ENCODE measurements at places on chromosomes 3 and 15.

- no peak for DNase-seq
Observed at GRCh38 chr15:59296181-59296617, 76.5 kb downstream of the MYO1E start.

DNA sequence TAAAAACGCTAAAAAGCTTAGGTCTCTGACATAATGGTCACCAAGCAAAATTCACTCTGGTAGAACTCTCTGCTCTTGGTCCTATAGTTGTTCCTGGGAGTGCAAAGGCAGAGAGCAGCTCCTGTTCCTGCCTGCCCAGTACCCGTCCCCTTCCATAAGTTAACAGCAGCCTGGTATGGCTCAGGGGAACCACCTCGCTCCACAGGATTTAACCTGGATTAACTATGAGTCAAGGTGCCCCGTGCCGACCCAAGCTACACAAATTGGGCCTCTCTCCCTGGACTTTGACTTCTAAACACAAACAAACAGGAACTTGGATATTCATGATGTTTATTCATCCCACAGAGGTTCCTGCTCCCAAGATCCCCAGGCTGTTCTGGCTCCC, 32.1 kb downstream of the SCAP start:
- DNase-seq: no peak

GRCh38 chr3:183254487-183255347, 1.7 kb downstream of the B3GNT5 start:
- DNase-seq: no peak

DNA sequence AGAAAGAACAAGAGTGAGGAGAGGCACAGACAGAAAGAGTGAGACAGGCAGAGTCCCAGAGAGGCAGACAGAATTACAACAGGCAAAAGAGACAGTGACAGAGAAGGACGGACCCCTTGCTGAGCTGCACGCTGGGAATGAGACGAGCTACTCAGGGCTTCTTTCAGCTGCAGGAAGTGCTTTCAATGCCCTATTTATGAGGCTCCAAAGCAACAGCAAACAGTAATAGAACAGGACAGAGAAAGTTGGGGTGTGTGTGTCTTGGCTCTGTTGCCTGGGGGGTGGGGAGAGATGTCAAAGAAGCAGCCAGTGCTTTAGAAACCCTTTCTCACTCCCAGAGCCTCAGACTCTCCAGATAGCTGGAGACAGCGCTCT, 502 bp upstream of the TIMP4 start:
- DNase-seq: no peak

DNA sequence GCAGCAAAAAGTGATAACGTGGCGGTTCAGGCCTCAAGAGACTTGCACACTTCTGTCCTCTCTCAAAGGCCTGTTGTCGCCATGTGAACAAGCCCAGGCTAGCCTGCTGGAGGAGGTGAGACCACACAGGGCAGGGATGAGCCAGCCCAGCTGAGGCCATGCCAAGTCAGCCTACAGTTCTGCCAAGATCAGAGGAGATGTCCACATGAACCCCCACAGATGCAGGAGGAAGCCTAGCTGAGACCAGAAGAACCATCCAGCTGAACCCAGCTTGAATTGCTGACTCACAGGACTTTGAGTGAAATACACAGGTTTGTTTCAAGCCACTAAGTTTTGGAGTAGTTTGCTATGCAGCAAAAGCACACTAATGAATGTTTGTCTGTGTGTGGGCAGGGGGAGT, 50.3 kb upstream of the SEC13 start:
- DNase-seq: no peak

- no peak for DNase-seq
Observed at GRCh38 chr3:97257942-97258697, 443.7 kb downstream of the EPHA6 start.

- DNase-seq: no peak
Observed at GRCh38 chr3:183534249-183534648, 21.3 kb downstream of the KLHL6 start.

DNA sequence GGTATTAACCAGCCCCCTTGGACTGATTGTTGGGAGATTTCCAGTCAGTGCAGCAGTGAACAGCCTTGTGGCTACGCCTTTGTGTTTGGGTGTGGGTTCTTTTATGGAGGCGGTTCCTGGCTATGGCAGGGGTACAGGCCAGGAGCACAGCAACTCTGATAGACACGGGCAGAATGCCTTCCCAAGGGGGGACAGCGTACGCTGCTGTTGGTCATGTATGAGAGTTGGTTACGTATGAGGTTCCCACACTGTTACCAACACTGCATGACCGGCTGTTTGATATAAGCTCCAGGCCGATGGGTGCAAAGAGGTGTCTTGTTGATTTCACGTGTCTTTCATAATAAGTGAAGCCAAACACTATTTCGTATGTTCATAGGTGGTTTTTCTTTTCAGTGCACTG, 187.8 kb downstream of the NSMCE3 start:
- no peak for DNase-seq

DNA sequence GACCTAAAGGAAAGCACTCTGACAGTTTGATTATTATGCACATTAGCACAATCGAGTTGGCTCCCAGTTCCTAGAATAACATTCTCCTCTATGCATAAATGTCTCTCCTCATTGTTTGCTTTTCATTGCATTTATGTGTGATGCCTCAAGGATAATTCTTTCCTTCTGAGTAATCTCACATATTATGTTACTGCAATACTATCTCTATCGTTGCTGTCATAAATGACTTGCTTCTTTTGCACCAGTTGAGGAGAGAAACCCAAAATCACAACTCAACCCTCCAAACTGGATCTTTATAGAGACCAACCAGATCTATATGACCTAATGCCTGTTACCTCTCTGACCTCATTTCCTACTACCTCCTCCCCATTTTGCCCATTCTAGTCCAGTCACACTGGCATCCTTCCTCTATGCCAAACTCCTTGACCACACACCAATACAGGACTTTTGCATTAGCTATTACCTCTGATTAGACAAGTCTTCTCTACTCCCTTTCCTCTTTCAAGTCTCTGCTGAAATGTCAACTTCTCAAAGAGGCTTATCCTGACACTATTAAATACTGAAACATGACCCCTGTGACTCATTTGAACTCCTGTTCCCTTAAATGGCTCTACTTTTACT, 1026.0 kb downstream of the TUSC7 start:
- DNase-seq: no peak

- DNase-seq: no peak
Observed at GRCh38 chr3:72698154-72698917, 149.9 kb downstream of the SHQ1 start.

GRCh38 chr3:78687520-78687919, 1080.3 kb downstream of the ROBO1 start:
- DNase-seq: no peak

GRCh38 chr3:11452885-11453847, 181.0 kb downstream of the ATG7 start:
- peak; percentile 77 for DNase-seq

Measured in hindlimb muscle (tissue), 1 donor.